Hematopoietic multipotent progenitor cell (in vitro differentiated cells): ENCODE measurements at places on chromosomes 13 and 19. TPM values are rescaled to one million over a fixed set of nuclear protein-coding genes. Genes with fewer than 3 reads are reported as not detected.

BRME1 gene
- 2.4 TPM for total RNA-seq

DNA sequence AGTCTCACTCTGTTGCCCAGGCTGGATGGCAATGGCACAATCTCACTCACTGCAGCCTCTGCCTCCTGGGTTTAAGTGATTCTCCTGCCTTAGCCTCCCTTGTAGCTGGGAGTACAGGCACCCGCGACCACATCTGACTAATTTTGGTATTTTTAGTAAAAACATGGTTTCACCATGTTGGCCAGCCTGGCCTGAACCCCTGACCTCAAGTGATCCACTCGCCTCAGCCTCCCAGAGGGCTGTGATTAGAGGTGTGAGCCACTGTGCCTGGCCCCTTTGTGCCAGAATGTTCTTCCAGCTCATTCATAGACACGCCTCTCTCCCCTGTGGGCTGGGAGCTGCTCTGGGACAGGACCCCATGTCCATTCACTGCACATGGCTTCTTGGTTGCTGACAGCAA, 9.1 kb downstream of the MYDGF start:
- DNase-seq = no peak

MAB21L1 gene
- not detected for total RNA-seq

ANKRD24 gene
- total RNA-seq = 0.27 TPM

DNA sequence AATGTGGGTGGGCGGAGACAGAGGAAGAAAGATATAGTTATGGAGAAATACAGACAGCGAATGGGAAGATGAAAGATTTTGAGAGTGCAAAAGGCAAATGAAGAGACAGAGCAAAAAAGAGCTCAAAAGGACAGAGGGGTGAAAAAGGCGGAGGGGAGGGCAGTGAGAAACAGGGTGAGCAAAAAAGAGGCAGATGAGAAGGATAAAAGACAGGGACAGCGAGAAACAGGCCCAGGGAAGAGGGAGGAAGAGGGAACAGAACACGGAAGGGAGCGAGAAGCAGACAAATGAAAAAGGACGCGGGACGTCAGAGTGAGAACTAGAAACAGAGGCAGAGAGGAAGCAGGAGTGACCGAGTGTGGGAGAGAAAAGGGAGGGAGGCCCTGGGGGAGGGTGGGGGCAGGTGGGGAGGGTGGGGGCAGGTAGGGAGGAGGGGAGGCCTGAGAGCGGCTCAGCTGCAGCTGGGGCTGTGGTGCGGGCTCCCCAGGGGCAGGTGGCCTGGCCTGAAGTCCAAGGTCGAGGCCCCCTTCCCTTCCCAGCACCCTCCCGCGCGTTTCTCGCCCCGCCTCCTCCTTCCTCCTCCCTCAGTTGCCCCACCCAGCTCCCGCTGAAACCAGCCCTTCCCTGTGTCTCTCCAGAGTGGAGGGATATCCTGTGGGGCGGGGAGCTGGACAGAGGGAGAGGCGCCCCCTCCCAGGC, 2.9 kb downstream of the KLK1 start:
- DNase-seq = no peak

DNA sequence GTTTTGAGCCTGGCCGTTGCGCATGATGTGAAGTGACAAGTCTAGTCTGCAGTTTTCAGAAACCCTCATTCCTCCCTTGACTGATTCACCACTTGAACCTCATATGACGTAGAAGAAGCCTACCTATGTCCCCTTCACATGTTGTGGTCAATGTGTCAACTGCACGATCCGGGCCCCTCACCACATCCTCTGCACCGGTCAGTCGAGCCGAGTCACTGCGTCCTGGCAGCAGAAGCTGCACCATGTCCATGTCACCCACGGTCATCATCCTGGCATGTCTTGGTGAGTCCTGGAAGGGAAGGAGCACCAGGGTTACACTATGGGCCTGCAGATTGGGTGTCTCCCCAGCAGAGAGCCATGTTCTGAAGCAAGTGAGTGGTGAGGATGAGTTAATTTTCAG, at the start of gene KIR2DL4:
KIR2DL4 (plus strand) TSS at position 201 of the 400 bp plus-strand sequence; CDS start at position 243, 42 bp downstream.
- DNase-seq = no peak

COL4A2 gene
- 0.27 TPM for total RNA-seq

- no peak for DNase-seq
These were observed 730.4 kb downstream of the OLFM4 start for GRCh38 chr13:53759016-53759415.

- DNase-seq = no peak
These were observed 47.9 kb upstream of the C13orf42 start for GRCh38 chr13:51158880-51159518.

HIPK4 gene
- total RNA-seq = 0.27 TPM

- no peak for DNase-seq
These were observed 963.1 kb downstream of the EFNB2 start for GRCh38 chr13:105572401-105572800.

GRCh38 chr13:45713106-45713690, 11.1 kb downstream of the CBY2 start:
- DNase-seq = no peak

ZNF8 gene
- total RNA-seq = 10.5 TPM

GRCh38 chr13:91398413-91399188, at the start of gene GPC5:
Gene GPC5 (plus strand): TSS chr13:91398621.
- DNase-seq = peak; percentile 77

- peak; percentile 91 for DNase-seq
These were observed 159.6 kb upstream of the ATXN8OS start for GRCh38 chr13:69948016-69948415.

DNA sequence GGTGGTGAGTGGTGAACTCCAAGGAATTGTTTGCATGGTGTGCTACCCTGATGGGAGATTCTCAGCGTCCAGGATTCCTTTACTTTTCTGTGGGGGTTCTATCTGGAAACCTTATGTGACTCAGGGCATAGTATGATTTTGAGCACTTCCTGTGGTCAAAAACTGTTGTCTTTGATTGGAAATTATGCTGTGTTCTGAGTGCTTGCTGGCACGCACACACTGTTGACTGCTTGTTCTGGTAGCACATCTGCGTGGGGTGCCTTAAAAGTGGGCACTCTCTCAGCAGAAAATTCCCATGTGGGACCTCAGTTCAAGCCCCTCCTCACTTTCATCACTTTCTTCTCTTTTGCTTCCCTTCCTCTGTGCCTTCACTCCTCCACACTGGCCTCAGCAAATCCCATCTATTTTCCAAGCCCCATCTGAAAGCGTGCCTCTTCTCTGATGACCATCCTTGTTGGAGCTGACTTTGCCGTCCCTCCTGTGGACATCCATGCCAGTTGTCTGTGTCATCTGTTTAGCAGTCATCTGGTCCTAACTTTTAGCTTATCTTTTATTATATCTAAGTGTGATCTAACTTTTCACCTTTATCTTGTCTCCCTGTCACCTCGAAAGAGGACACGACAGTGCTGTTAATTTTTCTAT, 56.4 kb upstream of the NPAS1 start:
- DNase-seq = no peak

DNA sequence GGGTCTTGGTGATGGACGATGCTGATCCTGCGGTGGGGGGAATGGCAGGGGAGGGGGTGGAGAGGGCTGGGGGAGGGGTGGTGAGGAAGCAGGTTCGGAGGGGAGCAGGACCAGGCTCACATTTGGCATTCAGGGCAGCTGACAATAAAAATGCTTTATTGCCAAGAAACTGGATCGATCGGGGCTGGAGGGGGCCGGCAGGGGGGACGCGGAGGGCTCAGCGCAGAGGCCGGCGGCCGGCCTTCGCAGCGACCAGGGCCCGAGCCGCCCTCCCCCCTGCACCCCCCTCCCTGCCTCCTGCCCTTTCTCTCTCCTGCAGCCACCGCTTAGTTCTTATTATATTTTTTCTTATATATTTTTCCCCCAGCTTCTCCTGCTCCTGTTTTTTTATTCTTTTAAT, 18.1 kb upstream of the POU2F2 start:
- no peak for DNase-seq

GRCh38 chr13:99129050-99129449, 71.6 kb upstream of the UBAC2 start:
- no peak for DNase-seq

- DNase-seq = no peak
These were observed 24.2 kb upstream of the FBL start for GRCh38 chr19:39870171-39870971.

- peak; percentile 95 for DNase-seq
These were observed at the start of gene SERTAD3 for GRCh38 chr19:40444000-40444824. Gene SERTAD3 (minus strand): TSS chr19:40444335. CDS start chr19:40442080, 2,255 bp downstream.

GRCh38 chr13:31134039-31134711, 27.5 kb downstream of the HSPH1 start:
- no peak for DNase-seq

DNA sequence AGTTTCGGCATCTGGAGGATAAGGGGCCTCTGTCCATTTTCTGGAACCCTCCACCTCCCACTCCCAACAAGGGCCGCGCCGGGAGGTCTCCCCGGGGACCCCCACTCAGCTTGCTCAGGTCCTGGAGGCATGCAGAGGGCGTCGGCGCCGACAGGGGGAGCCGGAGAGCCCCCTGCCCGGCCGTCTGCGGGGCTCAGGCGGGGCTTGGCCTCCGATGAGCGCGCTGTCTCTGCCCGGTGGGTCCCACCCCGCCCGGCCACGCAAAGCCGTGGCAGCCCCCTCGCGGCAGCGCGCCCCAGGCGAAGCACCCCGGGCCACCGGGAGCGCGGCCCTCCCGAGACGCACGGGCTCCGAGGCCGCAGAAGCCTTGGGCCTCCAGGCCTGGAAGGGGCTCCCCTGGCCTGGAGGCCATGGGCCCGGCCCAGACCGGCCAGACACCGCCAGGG, 149.7 kb upstream of the ZNF536 start:
- DNase-seq = no peak

GRCh38 chr13:111845621-111846351, 221.2 kb upstream of the SOX1 start:
- DNase-seq = no peak

GRCh38 chr19:15412832-15413231, 6.0 kb downstream of the AKAP8L start:
- no peak for DNase-seq

DNA sequence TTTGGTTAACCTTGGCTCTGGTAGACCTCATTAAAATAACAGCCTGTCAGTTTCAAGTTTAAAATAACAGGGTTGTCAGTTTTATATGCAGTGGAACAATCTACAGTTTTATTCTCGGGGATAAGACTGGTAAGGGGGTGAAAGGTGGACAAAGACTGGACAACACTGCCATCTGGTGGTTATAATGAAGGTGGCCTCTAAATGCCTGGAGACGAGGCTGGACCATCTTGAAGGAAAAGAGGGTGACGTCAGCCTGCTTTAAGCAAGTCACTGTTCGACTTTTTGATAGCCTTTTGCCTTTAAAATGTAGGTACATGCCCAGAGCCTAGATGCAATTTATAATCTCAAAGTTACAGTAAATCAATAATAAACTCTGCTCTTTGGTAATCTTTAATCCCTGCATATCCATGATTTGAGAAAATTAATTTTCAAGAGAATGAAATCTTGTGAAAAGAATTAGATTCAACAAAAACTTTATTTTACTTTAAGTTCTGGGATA, 117.0 kb downstream of the DCT start:
- DNase-seq = peak; percentile 50

GRCh38 chr19:23971598-23971997, 56.9 kb downstream of the ZNF726 start:
- no peak for DNase-seq

CEACAM1 gene
- 1.3 TPM for total RNA-seq

- DNase-seq = no peak
These were observed 282.9 kb downstream of the TSHZ3 start for GRCh38 chr19:31066385-31066784.

LGALS7 gene
- not detected for total RNA-seq

GRCh38 chr13:98556968-98557631, 19.8 kb downstream of the STK24 start:
- no peak for DNase-seq

DNA sequence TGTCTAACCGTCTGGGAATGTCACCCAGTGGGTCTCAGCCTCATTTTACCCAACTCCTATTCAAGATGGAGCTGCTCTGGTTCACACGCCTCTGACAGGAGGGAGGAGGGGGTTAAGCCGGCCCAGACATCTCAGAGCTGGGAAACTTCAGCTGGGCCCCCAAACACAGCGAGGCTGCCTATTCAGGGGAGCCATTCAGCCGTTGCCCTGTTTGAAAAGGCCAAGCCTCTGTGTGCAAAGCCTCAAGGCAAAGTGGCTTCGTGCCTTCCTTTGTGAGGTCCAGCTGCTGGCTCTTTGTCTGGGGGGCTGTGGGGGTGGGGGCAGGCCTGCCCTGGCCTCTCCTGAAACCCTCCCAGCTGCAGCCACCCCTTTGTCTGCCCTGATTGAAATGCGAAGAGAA, 147.4 kb downstream of the PTPRS start:
- DNase-seq = no peak

ZNF83 gene
- total RNA-seq = 28.8 TPM

GRCh38 chr13:51913421-51914136, 51.8 kb downstream of the CCDC70 start:
- no peak for DNase-seq

NLRP7 gene
- total RNA-seq = not detected

- DNase-seq = peak; percentile 41
These were observed 6.1 kb downstream of the FOSB start for GRCh38 chr19:45473682-45474605.

DNA sequence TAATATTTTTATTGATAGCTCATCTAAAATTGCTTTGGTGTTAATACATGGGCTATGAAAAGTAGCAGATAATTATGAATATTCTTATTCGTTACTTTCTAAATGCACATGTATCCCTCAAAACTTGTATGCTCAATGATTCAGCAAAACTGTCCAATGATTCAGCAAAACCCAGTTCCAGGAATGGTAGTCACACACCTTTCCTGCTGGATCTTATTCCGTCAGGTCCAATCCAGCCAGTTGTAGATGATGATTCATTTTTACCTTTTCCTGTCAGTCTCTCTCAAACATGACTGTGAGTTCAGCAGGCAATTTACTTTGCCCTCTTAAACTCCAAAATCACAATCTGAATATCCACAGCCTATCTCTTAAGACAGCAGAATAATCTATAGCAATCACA, 1082.6 kb downstream of the EFNB2 start:
- DNase-seq = no peak

DNA sequence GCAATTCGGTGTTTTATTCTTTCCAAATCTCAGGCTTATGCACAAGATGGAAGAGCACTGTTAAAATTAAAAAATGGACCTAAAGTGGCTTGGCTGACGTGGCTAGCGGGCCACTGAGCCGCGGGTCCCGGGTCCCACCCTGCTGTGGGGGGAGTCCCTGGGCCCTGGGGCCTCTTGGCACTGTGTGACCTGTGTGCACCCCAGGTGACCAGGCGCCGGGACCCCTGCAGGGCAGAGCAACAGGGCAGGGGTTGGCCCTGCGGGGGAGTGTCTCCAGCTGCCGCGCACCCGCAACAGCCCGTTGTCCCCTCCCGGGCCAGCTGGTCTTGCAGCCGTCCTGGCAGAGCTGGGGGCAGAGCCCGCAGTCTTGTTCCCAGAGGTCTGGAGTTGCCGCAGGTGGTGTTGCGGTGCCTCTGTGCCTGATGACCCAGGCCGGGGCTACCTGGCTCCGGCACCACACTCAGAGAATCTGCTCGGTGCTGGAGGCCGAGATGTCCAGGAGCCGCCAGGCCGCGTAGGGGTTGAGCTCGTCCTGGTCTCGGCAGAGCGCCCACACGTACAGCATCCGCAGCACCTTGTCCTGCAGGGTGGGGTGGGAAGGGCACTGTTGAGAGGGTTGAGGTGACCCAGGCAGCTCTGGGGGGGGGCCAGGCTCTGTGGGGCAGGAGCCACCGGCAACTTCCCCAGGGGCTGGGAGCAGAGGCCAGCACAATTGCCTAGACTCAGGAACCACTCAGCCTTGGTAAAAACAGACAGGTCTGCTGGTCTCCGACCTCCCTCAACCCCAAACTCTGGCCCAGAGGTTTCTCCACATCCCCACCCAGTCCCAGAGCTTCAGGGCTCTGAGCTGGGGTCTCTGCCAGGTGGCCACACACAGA, 1.0 kb upstream of the CTXN1 start:
- no peak for DNase-seq

GRCh38 chr13:42549552-42549936, 24.4 kb upstream of the TNFSF11 start:
- DNase-seq = no peak

CAB39L gene
- 1.3 TPM for total RNA-seq

GRCh38 chr19:31351056-31351854, 2.0 kb upstream of the TSHZ3 start:
- DNase-seq = peak; percentile 11
